ENCODE measurements at places on chromosomes 4 and X.

DNA sequence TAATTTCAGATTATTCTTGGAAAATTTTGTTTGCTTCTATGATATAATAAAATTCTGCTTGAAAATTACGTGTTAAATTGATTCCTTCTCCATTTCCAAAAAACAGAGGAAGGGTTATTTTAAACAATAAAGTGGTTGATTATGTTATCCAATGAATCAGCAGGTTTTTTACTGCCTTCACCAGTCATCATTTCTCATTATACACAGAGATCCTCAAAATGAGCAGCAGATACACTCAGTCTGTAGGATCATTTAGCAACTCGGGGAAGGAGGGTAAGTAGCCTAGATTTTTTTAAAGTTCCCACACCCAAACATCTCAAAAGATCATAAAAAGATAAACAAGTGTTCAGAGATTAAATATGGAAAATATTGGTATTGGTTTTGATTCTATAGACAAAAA, 6.8 kb upstream of the TMEM144 start:
- DNase-seq = no peak

DNA sequence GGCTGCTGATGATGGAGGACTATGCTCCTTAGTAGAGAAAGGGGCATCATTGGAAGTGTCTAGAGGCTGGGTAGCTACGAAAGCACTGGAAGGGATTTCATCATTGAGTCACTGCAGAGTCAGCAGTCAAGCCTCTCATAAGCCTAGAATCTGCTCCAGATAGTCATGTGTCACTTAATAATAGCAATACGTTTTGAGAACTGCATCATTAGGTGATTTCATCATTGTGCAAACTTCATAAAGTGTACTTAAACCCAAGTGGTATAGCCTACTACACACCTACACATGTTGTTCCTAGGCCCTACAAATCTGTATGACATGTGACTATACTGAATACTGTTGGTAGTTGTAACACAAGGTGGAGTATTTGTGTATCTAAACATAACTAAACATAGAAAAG, 165.6 kb downstream of the PTTG2 start:
- DNase-seq = peak; percentile 14

- DNase-seq = no peak
These were observed 28.4 kb downstream of the PLS3 start for GRCh38 chrX:115589419-115589818.

GRCh38 chr4:10130178-10130888, 13.7 kb upstream of the WDR1 start:
- no peak for DNase-seq

DNA sequence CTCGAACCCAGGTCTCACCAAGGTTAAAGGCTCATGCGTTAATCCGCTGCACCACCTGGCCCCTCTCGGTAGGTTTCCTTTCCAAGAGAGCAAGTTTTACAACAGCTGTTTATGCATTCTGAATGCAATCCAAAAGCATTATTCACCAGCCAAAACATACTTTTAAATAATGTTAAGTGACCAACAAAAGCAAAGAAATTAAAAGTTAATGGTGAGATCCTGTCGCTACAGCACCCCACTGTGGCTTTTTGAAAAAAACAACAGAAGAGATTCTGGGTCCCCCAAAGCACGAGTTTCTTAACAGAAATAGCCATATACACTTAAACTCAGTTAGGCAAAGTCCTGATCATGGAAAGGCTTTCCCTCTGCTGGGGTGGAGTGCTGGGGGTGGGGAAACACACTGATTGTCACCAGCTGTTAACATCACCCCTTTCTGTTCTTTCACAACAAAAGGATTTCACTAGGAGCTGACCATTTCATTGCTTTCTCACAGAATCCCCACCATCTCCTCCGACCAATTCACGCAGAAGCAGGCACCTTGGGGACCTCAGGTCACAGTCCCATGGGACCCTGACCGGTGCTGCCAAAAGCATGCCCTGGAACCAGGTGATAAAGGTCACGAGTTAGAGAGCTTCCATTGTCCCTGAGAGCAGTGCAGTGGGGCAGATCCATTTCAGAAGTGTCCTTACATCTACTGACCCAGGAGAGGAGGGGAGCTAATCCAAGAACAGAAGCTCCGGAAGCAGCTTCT, 51.2 kb downstream of the ZNF827 start:
- peak; percentile 43 for DNase-seq

DNA sequence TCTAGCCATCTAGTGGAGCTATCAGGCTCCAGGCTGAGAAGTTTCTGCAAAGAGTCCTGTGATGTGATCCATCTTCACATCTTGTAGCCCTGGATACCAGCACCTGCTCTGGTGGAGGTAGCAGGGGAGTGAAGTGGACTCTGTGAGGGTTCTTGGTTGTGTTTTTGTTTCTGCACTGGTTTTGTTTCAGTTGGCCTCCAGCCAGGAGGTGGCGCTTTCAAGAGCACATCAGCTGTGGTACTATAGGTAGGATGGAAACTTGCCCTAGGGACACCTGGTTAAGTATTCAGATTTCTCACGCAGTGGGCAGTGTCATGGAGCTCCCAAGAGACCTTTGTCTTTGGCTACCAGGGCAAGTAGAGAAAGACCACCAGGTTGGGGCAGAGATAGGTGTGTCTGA, 257.5 kb upstream of the SLC7A11 start:
- DNase-seq = no peak

Data from ELR (cell line).